Activated naive CD8-positive, alpha-beta T cell treated with anti-CD3 and anti-CD28 coated beads, Interleukin-2, amount 10 ng/mL, durations not matched to agents 7 days and 5 days (primary cell): ENCODE measurements at places on chromosomes 13 and 19. TPM values are rescaled to one million over a fixed set of nuclear protein-coding genes. Genes with fewer than 3 reads are reported as not detected.

The FGF22 gene
- total RNA-seq: 1.1 TPM

The SHISA7 gene
- not detected for total RNA-seq

The TNFSF9 gene
- 3.7 TPM for total RNA-seq

The CGB1 gene
- not detected for total RNA-seq

The TNFAIP8L1 gene
- total RNA-seq: 19.5 TPM

The ZNF878 gene
- total RNA-seq: 1.2 TPM

The SLITRK1 gene
- not detected for total RNA-seq

The ANGPTL8 gene
- total RNA-seq: not detected

The ERICH4 gene
- total RNA-seq: not detected

The MCF2L gene
- 11.5 TPM for total RNA-seq

The BTBD2 gene
- 55.0 TPM for total RNA-seq

The NUFIP1 gene
- total RNA-seq: 5.1 TPM

The CEACAM16 gene
- total RNA-seq: not detected

The CEACAM1 gene
- 34.2 TPM for total RNA-seq

The ZNF665 gene
- total RNA-seq: 11.4 TPM

The IGFL3 gene
- total RNA-seq: not detected

The ACP7 gene
- not detected for total RNA-seq

The TEX26 gene
- not detected for total RNA-seq

The ATP5F1D gene
- 161 TPM for total RNA-seq

The ZNF559 gene
- total RNA-seq: 29.6 TPM

The SPACA4 gene
- total RNA-seq: not detected

The ZNF626 gene
- total RNA-seq: 13.6 TPM

The DAND5 gene
- not detected for total RNA-seq

The MEIS3 gene
- total RNA-seq: 0.68 TPM

The LMTK3 gene
- 12.8 TPM for total RNA-seq

The ZNF177 gene
- total RNA-seq: 1.5 TPM

The PTH2 gene
- total RNA-seq: not detected

The FUT1 gene
- 0.14 TPM for total RNA-seq

The NCAN gene
- total RNA-seq: not detected

The CYP2S1 gene
- total RNA-seq: 1.1 TPM

The PRODH2 gene
- total RNA-seq: not detected

The LRRC63 gene
- total RNA-seq: 1.6 TPM

The CLEC4M gene
- not detected for total RNA-seq

The B3GNT3 gene
- total RNA-seq: not detected

The SLC6A16 gene
- total RNA-seq: 5.1 TPM

The ZNF154 gene
- 14.9 TPM for total RNA-seq

The BEST2 gene
- total RNA-seq: not detected

The TYROBP gene
- 10.6 TPM for total RNA-seq

The LCP1 gene
- total RNA-seq: 1,009 TPM

The ZNF628 gene
- total RNA-seq: 11.5 TPM

The ZNF578 gene
- total RNA-seq: 3.4 TPM

The PDX1 gene
- not detected for total RNA-seq

The TMPRSS9 gene
- total RNA-seq: 0.22 TPM

The ZFP36 gene
- 102 TPM for total RNA-seq

The ZNF98 gene
- total RNA-seq: not detected

The CGB5 gene
- not detected for total RNA-seq

The ZNF44 gene
- total RNA-seq: 21.8 TPM

The KLK12 gene
- total RNA-seq: not detected

The KRTDAP gene
- total RNA-seq: not detected
